Sigmoid colon (tissue), 7 donors: ENCODE measurements at places on chromosomes 1 and 21. TPM values are rescaled to one million over a fixed set of nuclear protein-coding genes. Genes with fewer than 3 reads are reported as not detected.

Gene WNT9A
- 0.60 TPM for polyA plus RNA-seq

Gene CDC42
- 294 TPM for polyA plus RNA-seq

DNA sequence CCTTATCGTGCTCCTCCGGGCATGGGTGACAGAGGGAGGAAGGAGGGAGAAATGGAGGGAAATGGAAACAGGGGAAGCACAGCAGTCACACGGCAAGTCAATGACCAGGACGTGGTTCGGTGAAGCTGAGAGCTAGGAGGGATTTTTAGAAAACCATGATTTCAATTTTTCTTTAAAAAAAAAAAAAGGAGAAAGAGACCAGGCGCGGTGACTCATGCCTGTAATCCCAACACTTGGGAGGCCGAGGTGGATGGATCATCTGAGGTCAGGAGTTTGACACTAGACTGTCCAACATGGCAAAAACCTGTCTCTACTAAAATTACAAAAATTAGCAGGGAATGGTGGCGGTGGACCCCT, 776 bp upstream of the TNFRSF9 start:
- DNase-seq, result no peak

GRCh38 chr1:217875229-217875628, 244.1 kb downstream of the SPATA17 start:
- DNase-seq, result no peak

DNA sequence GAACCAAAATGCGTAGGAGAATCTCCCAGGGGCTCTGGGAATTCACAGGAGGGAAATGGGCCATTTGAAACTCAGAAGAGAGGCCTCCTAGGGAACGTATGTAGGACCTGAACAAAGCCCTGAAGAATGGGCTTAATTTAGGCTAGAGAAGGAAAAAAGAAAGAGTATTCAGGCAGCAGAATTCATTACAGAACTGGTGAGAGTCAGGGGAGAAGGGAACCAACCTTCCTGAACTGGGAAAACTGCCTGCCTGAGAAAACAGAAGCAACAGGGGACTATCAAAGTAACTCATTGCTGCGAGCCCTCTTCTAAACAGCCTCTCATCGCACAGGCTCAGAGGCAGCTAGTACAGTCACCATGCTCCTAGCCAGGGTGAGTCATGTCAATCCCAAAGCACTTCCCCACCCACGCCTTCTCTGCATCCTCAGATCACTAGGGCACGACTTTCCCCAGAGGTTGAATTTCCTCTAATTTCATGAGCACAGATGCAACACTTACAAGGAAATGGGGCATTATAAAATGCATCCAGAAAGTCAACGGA, 98.1 kb downstream of the ADSS2 start:
- DNase-seq, result no peak

DNA sequence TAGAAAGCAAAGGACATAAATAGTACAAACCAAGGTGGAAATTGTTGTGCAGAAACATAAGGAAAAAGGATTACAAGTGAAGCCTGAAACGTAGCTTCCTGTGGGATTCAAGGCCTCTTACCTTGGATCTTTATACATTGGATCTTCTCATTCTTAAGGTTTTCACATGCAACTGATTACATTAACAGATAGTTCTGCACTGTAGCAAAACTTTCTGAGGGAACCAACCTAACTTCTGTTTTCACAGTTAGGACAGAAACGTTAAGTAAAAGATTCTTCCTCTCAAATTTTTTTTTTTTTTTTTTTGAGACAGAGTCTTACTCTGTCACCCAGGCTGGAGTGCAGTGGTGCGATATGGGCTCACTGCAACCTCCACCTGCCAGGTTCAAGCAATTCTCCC, 7.8 kb upstream of the TM2D1 start:
- no peak for DNase-seq

DNA sequence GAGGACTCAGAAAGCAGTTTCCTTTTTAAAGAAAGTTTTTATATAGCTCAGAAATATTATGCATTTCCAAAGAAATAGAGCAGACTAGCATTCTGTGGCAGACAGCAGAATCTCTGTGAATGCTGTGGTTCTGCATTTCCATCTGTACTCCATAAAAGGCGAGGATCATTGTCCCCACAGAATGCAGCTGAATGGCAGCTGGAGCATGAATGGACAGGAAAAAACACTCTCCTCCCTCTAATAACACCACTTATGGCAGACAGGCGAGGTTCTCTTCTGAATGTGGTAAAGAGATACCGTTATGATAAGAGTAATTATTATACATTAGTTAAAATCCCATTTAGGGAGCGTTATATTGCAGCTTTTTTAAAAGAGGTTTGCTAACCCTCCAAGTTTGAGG, 81.4 kb upstream of the WLS start:
- no peak for DNase-seq

GRCh38 chr21:42796327-42797062, 82.8 kb downstream of the WDR4 start:
- DNase-seq, result no peak
